ENCODE measurements at places on chromosomes 6 and 20. TPM values are rescaled to one million over a fixed set of nuclear protein-coding genes. Genes with fewer than 3 reads are reported as not detected.

DNA sequence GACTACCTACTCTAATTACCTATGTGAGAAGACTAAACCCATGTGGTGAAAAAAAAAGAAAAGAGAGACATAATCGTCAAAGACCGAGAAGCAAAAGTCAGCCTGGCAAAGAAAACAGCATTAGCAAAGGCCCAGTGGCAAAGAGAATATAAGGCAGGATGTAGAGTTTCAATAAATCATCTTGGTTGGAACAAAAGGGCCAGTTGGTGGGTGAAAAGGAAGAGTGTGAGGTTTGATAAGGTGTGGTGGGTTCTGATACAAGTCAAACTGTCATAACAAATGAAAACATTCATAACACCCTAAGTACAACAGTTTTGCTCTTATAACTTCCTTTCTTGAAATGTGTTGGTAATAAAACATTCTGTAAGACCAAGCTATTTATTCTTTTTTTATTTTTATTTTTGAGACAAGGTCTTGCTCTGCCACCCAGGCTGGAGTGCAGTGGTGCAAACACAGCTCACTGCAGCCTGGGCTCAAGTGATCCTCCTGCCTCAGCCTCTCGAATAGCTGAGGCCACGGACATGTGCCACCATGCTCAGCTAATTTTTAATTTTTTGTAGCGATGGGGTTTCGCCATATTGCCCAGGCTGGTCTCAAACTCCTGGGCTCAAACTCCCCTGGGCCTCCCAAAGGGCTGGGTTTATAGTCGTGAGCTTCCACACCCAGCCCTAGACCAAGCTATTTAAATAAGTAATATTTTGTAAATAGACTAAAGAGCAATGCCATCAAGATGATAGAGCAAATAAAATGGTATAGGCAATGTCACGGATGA is 18.9 kb upstream of the GTF3C6 start:
- no peak for DNase-seq

Gene AP5S1
- total RNA-seq = 12.3 TPM

DNA sequence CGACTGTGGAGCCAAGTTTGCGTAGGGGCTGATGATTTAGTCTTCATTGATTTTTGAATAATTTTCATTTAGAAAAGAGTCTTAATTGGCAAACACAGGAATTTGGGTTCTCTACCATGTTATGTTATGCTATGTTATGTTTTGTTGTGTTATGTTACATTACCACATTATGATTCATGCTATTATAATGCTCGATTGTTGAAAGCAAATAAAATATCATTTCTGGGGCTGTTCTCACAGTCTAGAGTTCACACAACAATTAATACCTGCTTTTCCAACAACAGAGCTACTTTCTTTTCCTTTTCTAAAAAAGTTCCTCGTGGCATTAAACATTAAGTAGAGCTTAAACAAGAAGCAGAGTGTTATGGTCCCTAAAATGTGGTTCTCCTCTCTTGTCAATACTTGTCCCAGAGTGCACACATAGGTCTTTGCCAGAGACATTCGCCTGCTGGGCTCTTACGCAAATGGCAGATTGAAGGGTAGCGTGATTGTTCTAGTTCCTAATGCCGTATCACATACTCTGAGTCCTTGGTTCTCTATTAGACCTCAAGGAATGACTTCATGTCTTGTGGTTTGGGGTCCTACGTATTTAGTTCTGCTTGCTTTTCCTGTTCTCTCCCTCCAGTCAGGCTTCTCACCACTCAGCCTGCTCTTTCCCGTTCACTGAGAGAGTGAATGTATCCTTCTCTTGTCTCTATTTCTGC is 370.3 kb downstream of the CD109 start:
- no peak for DNase-seq

- no peak for DNase-seq
Observed at GRCh38 chr20:54694516-54694915, 219.1 kb downstream of the DOK5 start.

DNA sequence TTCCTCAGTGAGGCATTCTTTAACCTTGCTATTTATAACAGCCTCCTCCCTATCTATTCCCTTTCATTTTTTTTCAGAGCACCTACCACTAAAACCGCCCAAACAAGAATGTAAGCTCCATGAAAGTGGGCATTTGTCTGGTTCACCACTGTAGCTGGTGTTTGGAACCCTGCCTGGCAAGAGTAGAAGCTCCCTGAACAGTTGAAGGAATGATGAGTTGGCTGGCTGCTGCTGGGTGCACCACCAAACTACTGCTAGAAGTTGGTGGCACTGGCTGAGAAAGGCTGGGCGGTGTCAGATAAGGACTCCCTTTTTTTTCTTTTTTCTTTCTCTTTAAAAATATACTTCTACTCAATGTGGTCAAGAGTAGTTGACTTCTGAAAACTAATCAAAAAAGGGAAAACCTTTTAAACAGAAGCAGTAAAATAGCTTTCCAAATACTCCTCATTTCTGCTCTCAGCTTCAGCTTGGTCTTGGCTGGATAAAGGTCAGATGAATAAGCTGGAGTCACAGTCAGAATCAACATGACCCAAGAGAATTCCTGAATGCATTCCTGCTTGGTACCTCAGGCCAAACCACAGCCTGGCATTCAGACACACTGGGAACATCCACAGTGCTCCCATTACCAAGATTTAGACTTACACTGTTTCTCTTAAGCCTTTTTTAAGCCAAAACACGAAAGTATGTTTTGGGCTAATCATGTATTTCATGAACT is 38.0 kb downstream of the RTN4IP1 start:
- no peak for DNase-seq

Gene MCHR2
- not detected for total RNA-seq

- DNase-seq = no peak
Observed at GRCh38 chr20:4216142-4216735, 200.9 kb upstream of the RNF24 start.

DNA sequence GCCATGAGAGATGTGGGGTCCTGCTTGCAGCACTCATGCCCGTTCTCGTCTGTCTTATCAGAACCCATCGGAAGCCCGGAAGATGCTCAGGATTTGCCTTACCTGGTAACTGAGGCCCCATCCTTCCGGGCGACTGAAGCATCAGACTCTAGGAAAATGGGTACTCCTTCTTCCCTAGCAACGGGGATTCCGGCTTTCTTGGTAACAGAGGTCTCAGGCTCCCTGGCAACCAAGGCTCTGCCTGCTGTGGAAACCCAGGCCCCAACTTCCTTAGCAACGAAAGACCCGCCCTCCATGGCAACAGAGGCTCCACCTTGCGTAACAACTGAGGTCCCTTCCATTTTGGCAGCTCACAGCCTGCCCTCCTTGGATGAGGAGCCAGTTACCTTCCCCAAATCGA is 8.3 kb downstream of the PI16 start:
- DNase-seq = no peak

GRCh38 chr20:36824142-36824940 is 50.8 kb upstream of the DSN1 start:
- DNase-seq = no peak

Data from NCI-H460 (cell line).